Activated naive CD8-positive, alpha-beta T cell treated with anti-CD3 and anti-CD28 coated beads for 36 hours (primary cell): ENCODE measurements at places on chromosomes 3 and 15. TPM values are rescaled to one million over a fixed set of nuclear protein-coding genes. Genes with fewer than 3 reads are reported as not detected.

DNA sequence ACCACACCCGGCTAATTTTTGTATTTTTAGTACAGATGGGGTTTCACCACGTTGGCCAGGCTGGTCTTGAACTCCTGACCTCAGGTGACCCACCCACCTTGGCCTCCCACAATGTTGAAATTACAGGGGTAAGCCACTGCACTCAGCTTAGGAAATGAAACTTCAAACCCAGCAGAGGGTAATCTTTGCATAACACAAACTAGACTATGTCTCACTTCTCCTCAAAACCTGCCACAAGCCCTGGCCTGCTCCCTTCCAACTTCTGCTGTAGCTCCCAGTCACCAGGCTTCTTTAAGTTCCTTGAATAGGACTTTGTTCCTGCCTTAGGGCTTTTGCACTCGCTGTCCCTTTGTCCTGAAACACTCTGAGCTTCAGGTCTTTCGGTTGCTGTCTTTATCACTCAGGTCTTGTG is 39.2 kb upstream of the SEMA4B start:
- DNase-seq: no peak

DNA sequence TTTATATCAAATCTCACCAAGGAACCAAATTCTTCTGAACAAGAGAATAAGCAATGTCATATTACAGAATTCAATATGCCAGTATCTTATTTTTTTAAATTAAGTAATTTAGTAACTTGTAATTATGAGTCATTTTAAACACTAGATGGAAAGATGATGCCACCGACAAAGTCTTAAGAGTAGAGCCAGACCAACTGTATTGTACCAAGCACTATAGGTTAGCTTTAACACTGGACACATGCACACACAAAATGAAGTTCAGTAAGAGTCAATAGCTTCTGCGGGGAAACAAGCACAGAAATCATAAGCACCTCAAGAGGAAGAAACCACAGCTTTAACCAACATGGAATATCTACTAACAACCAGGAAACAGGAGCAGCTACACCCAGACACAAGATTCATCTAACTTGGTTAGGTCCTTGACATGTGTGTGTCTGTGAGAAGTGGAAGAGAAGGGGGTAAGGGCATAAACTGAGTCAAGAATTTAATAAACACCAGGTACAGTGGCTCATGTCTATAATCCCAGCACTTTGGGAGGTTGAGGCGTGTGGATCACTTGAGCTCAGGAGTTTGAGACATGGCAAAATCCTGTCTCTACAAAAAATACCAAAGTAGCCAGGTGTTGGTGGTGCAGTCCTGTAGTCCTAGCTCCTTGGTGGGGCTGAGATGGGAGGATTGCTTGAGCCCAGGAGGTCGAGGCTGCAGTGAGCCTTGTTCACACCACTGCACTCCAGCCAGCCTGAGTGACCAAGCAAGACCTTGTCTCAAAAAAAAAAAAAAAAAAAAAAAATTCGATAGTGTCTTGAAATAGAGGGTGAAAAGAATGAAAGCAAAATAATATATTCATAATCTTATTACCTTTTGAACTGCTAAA is 28.9 kb downstream of the DENND4A start:
- no peak for DNase-seq

The WDR49 gene
- total RNA-seq: 0.31 TPM

- no peak for DNase-seq
Measured at GRCh38 chr15:34818526-34818925, 23.2 kb upstream of the ACTC1 start.

The SCAMP5 gene
- 0.44 TPM for total RNA-seq

The ECE2 gene
- total RNA-seq: not detected

DNA sequence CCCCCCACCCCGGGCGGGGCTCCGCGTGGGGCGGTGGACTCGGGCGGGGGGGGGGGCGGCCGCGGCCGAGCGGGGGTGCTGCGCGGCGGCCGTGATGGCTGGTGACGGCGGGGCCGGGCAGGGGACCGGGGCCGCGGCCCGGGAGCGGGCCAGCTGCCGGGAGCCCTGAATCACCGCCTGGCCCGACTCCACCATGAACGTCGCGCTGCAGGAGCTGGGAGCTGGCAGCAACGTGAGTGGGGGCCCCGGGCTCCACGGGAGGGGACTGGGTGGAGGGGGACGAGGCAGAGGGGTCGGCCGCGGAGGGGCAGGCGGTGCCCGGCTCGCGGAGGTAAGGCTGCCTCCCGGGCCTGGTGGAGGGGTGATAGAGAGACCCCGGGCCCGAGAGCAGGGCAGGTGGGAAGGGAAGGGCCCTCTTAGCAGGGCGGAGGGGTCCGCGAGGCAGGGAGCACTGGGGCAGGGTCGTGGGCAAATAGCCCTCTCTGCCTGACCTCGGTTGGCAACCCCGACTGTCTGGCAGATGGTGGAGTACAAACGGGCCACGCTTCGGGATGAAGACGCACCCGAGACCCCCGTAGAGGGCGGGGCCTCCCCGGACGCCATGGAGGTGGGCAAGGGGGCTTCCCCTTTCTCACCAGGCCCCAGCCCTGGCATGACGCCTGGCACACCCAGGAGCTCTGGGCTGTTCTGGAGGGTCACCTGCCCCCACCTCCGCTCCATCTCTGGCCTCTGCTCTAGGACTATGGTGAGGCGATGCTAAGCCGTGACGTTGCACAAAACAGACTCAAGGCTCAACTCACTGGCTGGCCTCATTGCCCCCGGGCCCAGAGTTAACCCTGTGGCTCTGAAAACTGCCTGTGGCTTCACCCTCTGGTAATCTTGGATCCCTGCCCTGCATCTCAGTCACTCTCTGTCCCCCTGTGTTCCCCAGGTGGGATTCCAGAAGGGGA is at the start of gene ECE2:
Gene ECE2, plus strand, starts transcription at position 62 of the 950 bp plus-strand sequence. Its CDS starts 132 bp downstream, at position 194.
- DNase-seq: no peak

GRCh38 chr3:45446706-45447105 is 58.3 kb downstream of the LARS2 start:
- DNase-seq: no peak

The KIF7 gene
- 3.4 TPM for total RNA-seq

The GATA2 gene
- total RNA-seq: not detected

GRCh38 chr3:188088948-188089685 is 64.8 kb upstream of the LPP start:
- no peak for DNase-seq

DNA sequence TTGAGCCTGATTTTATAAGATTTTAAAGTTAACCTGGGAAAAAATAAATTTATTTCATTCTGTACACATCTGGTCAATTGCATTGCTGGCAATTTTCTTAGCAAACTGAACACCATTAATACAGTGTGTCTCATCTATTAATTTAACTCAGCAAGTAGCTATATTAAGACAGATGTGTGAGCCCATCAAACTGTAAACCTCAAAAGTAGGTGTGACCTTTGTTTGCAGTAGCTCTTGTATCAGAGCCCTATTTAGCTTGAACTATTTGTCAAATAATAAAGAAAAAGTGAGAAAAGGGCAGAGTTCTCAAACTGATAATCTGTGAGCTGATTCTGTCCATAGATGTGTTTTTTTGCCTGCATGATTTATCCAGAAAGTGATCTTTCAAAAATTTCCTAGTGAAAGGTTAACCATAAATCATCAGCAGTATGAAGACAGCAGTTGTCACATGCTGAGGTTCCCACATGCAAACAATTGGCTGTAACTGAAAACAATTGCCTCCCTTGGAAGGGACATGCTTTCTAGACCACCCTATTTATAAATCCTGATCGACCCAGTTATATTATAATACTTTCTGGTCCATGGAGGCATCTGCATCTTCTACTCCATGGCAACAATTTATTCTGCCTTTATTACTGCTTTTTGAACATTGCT is 646.5 kb downstream of the NSUN3 start:
- no peak for DNase-seq
